ENCODE measurements at places on chromosomes 6 and 20. TPM values are rescaled to one million over a fixed set of nuclear protein-coding genes. Genes with fewer than 3 reads are reported as not detected.

The PAQR8 gene
- total RNA-seq = 27.9 TPM

The AFDN gene
- 194 TPM for total RNA-seq

The SAMHD1 gene
- total RNA-seq = 67.1 TPM

The THEMIS gene
- total RNA-seq = not detected

The NEURL2 gene
- 4.6 TPM for total RNA-seq

The SLC17A4 gene
- not detected for total RNA-seq

The RAET1L gene
- total RNA-seq = 0.23 TPM

The OPN5 gene
- total RNA-seq = not detected

The GHRH gene
- total RNA-seq = 2.3 TPM

The GLP1R gene
- 1.6 TPM for total RNA-seq

The TNFRSF6B gene
- total RNA-seq = 1.6 TPM

The DNAH8 gene
- total RNA-seq = under 0.01 TPM

The MCCD1 gene
- total RNA-seq = not detected

The GCNT2 gene
- 21.7 TPM for total RNA-seq

The POU5F1 gene
- total RNA-seq = not detected

The DNAJC5 gene
- total RNA-seq = 122 TPM

The GGT7 gene
- 22.6 TPM for total RNA-seq

The ME1 gene
- total RNA-seq = 12.9 TPM

The SRC gene
- total RNA-seq = 30.2 TPM

The BHLHE23 gene
- total RNA-seq = not detected

The ID4 gene
- 309 TPM for total RNA-seq

The OPRL1 gene
- 33.4 TPM for total RNA-seq

The ARMH2 gene
- not detected for total RNA-seq

The NKX2-2 gene
- 3.5 TPM for total RNA-seq

The IL17A gene
- total RNA-seq = not detected

The OVOL2 gene
- total RNA-seq = not detected

The CNR1 gene
- total RNA-seq = 162 TPM

The HLA-DRB1 gene
- 9.9 TPM for total RNA-seq

The MOXD1 gene
- 11.3 TPM for total RNA-seq

The SNX21 gene
- total RNA-seq = 21.0 TPM
